ENCODE measurements at places on chromosomes 2 and 18.

- DNase-seq = no peak
Observed at GRCh38 chr2:64929333-64929732, 59.9 kb upstream of the SLC1A4 start.

DNA sequence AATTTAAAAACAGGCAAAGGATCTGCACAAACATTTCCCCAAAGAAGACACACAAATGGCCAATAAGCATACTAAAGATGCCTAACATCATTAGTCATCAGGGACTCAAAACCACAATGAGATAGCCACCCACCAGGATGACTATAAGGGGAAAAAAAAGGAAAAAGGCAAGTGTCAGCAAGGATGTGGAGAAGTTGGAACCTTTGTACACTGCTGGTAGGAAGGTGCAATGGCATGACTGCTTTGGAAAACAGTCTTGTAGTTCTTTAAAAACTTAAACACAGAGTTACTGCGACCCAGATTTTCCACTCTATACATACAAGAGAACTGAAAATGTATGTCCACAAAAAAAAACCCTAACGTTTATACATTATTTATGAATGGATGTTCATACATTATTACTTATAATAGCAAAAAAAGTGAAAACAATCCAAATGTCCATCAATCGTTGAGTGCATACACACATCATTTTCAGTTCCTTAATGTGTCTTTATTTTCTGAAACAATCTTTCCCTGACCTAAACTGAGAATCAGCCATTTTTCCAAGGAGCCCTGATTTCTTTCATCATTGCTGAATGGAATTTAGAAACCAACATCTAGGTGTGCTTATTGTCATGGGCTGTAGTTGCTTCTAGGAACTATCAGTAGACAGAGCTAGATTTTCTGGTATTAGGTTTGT, 64.7 kb upstream of the TLK1 start:
- DNase-seq = no peak

DNA sequence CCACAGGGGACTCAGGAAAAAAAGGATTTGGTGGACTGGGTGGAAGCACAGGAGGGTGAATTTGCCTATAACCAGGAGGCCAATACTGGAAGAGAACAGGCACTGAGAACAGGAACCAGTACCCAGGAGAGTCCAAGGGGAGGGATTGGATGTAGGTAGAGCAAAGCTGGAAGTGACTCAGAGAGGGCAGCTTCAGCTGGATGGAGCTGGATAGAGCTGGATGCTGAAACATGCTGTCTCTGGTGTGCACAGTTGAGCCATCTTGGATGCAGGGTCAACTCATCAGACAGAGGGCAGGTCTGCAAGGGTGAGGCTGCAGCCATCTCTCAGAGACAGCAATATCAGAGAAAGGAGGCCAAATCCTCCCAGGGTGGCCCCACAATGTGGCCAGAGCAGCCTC, 134.0 kb downstream of the GALNT14 start:
- DNase-seq = no peak

DNA sequence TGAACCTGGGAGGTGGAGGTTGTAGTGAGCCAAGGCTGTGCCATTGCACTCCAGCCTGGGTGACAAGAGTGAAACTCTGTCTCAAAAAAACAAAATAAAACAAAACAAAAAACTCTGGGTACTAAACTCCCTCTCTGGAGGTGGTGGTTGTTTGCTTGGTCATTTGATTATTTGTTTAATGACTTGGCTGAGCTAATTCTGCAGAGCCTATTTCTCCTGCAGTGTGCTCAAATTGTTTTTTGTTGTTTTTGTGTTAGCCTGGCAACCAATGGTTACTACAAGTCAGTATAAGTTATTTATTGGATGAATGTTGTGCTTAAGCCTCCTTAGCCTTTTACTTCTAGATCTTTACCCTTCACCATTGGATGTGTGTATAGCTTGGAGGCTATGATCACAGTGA, 387.5 kb downstream of the ADCYAP1 start:
- no peak for DNase-seq

DNA sequence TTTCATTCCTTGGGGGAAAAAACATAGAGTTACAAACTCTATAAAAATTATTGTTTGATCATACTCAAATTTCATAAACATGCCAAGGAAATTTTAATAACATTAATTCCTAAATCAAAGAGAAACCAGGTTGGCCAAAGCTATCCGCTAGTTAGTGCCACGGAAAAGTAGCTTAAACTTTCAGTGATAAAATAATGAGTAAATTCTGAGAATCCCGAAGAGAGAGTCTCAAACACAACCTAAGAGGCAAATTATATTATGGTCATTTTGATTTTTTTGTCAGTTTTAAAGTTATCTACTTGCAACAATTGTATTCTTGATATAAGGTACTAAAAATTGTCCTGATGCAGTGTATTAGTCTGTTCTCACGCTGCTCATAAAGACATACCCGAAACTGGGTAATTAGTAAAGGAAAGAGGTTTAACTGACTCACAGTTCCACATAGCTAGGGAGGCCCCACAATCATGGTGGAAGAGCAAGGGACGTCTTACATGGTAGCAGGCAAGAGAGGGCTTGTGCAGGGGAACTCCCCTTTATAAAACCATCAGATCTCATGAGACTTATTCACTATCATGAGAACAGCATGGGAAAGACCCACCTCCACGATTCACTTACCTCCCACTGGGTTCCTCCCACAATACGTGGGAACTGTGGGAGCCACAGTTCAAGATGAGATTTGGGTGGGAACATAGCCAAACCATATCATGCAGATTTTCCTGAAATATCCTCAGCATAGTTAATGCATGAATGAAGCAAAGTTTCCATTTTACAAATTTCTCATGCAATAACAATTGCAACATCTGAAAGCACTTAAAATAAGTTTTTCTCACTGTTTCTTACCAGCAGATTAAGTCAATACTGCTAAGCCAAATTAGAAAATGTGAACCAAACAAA, 205.9 kb upstream of the STK17B start:
- no peak for DNase-seq

DNA sequence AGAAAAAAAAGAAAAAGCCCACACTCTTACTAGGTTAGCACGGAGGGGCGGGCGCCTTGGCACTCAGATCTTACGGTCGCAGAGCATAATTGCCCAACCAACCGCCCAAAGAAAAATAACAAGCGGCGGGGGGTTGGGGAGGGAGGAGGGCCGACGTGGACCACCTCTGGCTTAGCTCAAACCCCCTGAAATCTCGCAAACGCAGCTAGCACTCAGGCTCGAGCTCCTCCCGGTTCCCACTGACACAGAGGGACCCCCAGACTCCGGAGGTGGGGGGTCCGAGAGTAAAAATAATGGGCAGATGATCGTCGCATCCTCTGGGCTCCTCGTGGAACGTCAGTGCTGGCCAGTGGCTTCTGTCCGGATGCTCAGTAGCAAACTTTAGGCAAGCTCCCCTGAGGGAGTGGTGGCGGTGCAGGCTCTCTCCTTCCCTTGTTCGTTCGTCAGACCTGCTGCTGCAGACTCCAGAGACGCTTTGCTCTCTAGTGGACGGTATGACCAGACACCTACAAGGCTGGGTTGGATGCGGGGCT, 12.0 kb downstream of the CATIP start:
- DNase-seq = no peak

- no peak for DNase-seq
Observed at GRCh38 chr2:45397292-45397691, 213.8 kb downstream of the SRBD1 start.

GRCh38 chr18:66582211-66582610, 21.7 kb downstream of the CDH19 start:
- no peak for DNase-seq

DNA sequence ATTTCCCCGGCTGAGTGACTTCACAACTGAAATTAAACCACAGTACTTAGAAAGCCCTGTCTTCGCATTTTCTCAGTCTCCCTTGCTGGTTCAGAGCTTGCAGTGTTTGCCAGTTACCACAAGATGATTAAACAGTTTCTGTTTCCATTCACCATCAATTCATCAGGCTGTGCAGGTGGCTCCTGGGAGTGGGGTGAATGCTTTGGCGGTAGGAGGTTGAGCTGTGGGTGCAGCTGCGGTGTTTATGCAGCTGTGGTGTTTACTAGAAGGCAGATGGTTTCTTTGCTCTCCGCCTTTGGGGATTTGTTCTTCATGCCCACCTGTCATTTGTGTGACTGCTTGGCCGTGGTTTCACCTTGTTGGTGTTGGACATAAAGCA, 16.1 kb downstream of the ACOXL start:
- peak; percentile 24 for DNase-seq

GRCh38 chr2:53268626-53269025, 499.0 kb upstream of the CHAC2 start:
- DNase-seq = no peak

DNA sequence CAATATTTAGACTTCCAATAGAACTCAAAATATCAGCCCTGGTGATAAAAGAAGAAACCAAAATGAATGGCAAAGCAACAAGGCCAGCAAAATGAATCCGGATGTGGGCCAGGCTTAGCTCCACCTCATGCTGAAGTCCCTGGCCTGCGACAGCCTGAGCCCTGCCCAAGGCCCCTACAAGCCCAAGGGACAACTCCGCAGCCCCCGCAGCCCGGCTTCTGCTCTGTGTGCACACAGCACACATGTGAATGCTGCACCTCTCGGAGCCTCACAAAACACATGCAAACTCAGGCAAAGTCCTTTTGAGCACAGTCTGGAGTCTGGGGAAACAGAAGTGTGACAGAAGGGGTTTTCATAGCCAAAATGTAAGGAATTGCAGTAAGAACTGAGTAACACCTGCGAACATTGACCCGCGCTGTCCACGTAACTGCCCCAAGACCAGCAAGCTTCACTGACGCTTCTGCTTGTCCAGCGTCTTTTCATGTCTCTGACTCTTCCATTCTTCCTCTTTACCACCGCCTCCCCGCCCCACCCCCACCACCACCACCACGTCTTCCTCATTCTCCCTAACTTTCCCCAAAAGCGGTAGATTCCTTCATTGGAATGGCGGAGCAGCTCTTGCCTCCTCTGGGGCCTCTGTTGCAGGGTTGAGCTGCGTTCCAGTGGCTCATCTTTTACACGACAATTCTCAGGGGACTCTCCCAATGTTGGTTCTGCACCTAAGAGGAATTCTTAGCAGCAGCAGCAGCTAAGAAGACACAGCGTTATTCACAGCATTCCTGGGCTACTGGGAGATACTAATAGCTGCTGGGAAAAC, 136.4 kb upstream of the COPS8 start:
- no peak for DNase-seq

DNA sequence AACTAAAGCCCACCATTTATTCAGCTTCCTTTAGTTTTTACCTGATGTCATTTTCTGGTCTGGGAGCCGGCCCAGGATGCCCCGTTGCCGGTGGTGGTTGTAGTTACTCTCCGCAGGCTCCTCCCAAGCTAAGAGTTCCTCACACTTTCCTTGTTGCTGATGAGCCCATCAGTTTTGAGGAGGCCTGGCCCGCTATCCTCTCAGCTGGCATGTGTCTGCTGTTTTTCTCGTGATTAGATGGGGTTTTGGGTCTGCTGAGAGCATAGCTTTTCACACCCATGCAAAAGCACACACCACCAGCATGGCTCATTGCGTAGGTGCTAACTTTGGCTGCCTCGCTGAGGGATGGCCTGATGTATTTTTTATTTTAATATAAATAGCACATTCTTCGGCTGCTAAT, 72.1 kb downstream of the PSMG2 start:
- no peak for DNase-seq

GRCh38 chr2:187994464-187995331, 297.0 kb upstream of the GULP1 start:
- no peak for DNase-seq

DNA sequence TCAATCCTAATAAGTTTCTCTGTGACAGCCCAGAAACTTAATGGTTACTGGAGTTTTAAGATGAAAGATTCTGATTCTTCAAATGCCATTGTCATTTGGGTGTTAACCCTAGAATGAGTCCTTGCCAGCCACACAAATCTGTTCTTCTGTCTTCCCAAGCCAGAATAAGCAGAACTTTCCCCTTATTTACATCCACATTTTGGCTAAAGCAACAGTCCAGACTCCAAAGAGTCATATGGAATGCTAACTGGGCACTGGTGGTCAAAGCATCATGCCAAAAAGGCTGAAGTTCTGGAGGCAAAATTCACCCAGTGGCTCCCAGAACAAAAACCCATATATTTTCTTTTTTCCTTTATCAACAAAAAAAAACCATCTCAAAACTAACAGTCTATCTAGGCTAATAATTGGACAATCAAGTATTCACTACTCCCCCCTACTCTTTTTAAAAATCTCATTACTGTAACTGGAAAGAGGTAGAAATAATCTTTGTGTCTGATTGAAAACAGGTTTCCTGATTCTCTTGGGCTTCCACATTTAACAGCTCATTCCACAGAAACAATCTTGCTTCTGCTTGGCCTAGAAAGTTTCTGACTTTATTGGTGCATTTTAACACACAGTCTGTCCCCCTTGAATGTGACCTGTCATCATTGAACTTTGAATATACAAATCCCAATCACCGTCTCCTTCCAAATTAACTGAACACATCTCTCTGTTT, 89.6 kb upstream of the SETBP1 start:
- no peak for DNase-seq

- DNase-seq = no peak
Observed at GRCh38 chr2:126781806-126782205, 116.9 kb upstream of the TEX51 start.

DNA sequence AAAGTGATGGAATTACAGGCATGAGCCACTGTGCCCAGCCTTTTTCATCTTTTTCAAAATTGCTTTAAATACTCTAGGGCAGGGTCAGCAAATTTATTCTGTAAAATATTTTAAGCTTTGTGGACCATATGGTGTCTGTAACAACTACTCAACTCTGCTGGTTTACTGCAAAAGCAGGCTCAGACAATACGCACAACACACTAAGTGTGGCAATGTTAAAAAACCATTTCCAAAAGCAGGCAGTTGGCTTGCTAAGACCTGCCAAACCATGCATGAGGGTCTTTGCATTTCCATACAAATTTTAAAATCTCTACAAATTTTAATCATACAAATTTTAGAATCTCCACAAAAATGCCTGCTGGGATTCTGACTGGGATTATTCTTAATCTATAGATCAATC, 44.1 kb downstream of the YES1 start:
- no peak for DNase-seq

DNA sequence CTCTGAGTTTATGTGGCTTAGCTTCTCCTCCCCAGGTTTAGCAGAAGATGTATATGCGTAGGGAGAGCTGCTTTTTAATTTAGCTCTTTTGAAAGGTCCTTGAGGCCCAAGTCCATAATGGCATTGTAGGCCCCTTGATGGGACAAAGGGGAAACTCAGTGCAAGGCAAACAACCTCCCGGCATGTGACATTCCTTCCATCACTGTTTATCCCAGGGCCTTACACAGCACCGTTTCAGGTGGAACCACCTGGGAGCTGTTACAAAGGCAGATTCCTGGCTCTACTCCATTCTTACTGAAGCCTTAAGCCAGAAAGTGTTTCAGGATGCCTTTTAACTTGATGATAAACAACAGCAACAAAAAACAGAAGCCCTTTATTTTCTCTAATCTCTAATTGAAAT, 555.4 kb downstream of the SLC4A3 start:
- no peak for DNase-seq

GRCh38 chr2:183951630-183952029, 646.7 kb upstream of the ZNF804A start:
- no peak for DNase-seq

DNA sequence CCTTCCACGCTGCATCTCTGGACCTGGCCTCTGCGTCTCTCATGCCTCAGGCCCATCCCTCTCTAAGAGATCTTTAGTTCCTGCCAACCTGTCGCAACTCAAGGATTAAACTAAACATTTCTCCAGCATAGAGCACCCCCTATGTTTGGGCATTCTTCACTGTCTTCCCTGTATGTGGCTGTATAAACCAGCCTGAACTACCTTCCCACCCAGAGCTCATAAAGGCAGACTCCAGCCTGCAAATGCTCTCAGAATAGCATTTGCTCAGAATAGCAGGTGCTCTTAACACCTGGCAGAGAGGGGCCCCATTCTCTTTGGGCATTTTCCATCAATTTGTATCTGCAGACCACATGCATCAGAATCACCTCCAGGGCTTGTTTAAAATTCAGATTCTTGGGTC, 83.4 kb downstream of the EHD3 start:
- no peak for DNase-seq
